ENCODE measurements at places on chromosomes 3 and 15. TPM values are rescaled to one million over a fixed set of nuclear protein-coding genes. Genes with fewer than 3 reads are reported as not detected.
A peak's percentile ranks its signal among the peaks of the same experiment; 100 is the strongest.

Gene SLMAP
- total RNA-seq: 44.8 TPM

Gene MINAR1
- total RNA-seq: 3.8 TPM

Gene MASP1
- total RNA-seq: not detected

Gene GABRR3
- not detected for total RNA-seq

Gene BCHE
- total RNA-seq: 0.11 TPM

Gene CCDC54
- total RNA-seq: not detected

Gene DNAJA4
- total RNA-seq: not detected

Gene FOXB1
- total RNA-seq: not detected

Gene DGKG
- 0.14 TPM for total RNA-seq

Gene SPINK8
- total RNA-seq: not detected

DNA sequence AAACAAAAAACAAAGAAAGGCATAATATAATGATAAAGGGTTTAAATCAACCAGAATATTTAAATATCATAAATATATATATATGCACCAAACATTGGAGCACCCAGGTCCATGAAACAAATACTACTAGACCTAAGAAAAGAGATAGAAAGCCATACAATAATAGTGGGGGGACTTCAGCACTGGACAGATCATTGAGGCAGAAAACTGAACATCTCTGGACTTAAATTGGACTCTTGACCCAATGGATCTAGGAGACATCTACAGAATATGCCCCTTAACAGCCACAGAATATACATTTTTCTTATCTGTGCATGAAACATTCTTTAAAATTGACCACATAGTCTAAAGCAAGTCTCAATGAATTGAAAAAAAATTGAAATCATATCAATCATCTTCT, 48.7 kb upstream of the CD96 start:
- H3K27me3 ChIP-seq: no peaks in the 10 kb centered on the region
- H3K27ac ChIP-seq: no peak overlapping the region
- H3K36me3 ChIP-seq: no peaks in the 10 kb centered on the region
- no peak for DNase-seq
- H3K4me3 ChIP-seq: no peak overlapping the region

DNA sequence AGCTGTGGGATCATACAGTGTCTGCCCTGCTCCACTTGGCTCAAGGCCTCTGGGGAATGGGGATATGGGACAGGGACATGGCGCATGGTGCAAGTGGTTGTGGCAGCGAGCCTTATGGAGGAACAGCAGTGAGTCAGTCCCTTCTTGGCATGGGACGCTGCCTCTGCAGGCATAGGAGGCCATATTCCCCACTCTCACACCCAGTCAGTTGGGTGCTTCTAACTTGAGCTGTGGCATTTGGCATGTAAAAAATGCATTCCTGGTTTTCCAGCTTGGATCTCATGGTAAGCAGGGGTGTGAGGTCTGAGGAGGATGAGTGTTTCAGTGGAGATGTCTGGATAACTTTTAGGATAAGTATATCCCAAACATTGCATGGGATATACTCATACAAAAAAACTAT, 31.6 kb upstream of the UBE2Q2 start:
- no peaks in the 10 kb centered on the region for H3K27me3 ChIP-seq
- no peak overlapping the region for H3K4me3 ChIP-seq
- DNase-seq: no peak

- H3K27ac ChIP-seq: peak overlapping the region; percentile 78
- no peaks in the 10 kb centered on the region for H3K36me3 ChIP-seq
- DNase-seq: peak; percentile 70
- H3K27me3 ChIP-seq: no peaks in the 10 kb centered on the region
Observed at GRCh38 chr3:55604402-55604801, 117.3 kb upstream of the WNT5A start.

DNA sequence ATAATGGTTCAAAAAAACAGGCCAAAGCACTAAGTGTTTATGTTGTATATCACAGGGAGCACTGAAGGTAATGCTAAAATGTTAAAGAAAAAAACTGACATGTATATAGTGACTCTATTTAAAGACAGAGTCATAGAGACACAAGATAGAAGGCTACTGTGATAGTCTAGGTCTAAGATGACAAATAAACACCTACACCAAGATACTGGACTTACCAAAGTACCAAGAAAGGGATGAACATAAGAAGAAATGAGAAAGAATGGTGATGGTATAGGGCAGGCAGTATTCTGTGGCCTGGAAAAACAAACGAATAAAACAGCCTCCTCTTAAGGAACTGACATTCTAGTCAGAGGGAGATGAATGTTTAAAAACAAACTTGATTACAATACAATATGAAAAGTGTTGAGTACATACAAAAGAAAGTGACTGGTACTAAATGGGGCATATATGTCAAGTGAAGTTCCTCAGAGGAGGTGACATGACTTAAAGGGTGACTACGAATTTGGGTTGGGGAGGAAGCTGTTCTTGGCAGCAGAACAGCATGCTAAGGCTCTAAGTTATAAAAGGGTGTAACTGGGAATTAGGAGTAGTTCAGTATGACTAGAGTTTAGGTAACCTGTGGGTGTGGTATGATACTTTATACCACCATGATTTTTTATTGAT, 5.9 kb downstream of the ABHD10 start:
- no peak overlapping the region for H3K27ac ChIP-seq
- DNase-seq: no peak
- H3K36me3 ChIP-seq: peaks cover 37% of the 10 kb centered on the region
- no peak overlapping the region for H3K4me3 ChIP-seq

GRCh38 chr3:184602372-184603150, 41.0 kb downstream of the EPHB3 start:
- no peak overlapping the region for H3K4me3 ChIP-seq
- H3K27ac ChIP-seq: no peak overlapping the region
- H3K36me3 ChIP-seq: no peaks in the 10 kb centered on the region
- no peaks in the 10 kb centered on the region for H3K27me3 ChIP-seq
- H3K4me1 ChIP-seq: no peaks in the 10 kb centered on the region
- no peak for DNase-seq

DNA sequence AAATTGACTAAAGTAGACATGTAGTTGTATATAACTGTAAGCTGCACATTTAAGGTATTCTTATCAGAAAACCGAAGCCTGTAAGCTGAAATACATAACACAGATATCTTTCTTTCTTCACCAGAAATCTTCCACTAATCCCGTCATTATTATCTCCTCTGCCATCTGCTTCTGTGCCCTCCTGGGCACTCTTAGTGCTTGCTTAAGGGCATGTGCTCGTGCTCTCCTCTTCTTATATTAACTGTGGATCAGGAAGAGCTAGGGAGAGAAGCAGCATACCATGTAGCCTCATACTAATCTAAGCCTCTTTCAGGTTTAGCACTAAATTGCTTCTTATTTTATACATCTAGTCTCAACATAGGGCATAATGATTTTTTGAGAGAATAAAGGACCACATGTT, 60.8 kb downstream of the RIOX2 start:
- H3K36me3 ChIP-seq: no peaks in the 10 kb centered on the region
- H3K4me3 ChIP-seq: no peak overlapping the region
- H3K27me3 ChIP-seq: no peaks in the 10 kb centered on the region
- H3K4me1 ChIP-seq: peaks cover 6% of the 10 kb centered on the region

GRCh38 chr15:29593111-29593510, 229.2 kb downstream of the TJP1 start:
- H3K4me3 ChIP-seq: no peak overlapping the region
- DNase-seq: no peak
- no peaks in the 10 kb centered on the region for H3K4me1 ChIP-seq
- H3K36me3 ChIP-seq: no peaks in the 10 kb centered on the region
- no peak overlapping the region for H3K27ac ChIP-seq

GRCh38 chr3:10280177-10280529, 12.6 kb downstream of the GHRL start:
- peaks cover 33% of the 10 kb centered on the region for H3K36me3 ChIP-seq
- H3K27me3 ChIP-seq: no peaks in the 10 kb centered on the region
- H3K4me3 ChIP-seq: no peak overlapping the region
- H3K27ac ChIP-seq: no peak overlapping the region
- H3K4me1 ChIP-seq: peaks cover 1% of the 10 kb centered on the region

GRCh38 chr15:91942720-91943394, 89.3 kb downstream of the SLCO3A1 start:
- H3K27me3 ChIP-seq: no peaks in the 10 kb centered on the region
- H3K4me3 ChIP-seq: no peak overlapping the region

GRCh38 chr3:149613988-149614387, 43.8 kb downstream of the WWTR1 start:
- H3K4me3 ChIP-seq: no peak overlapping the region
- DNase-seq: no peak
- no peak overlapping the region for H3K27ac ChIP-seq
- H3K4me1 ChIP-seq: no peaks in the 10 kb centered on the region

GRCh38 chr15:51775967-51776816, 24.8 kb downstream of the TMOD2 start:
- no peaks in the 10 kb centered on the region for H3K4me1 ChIP-seq
- H3K27ac ChIP-seq: no peak overlapping the region
- no peak overlapping the region for H3K4me3 ChIP-seq
- no peaks in the 10 kb centered on the region for H3K36me3 ChIP-seq
- peak; percentile 81 for DNase-seq
- no peaks in the 10 kb centered on the region for H3K27me3 ChIP-seq

GRCh38 chr3:194465920-194466570, 20.8 kb downstream of the ATP13A3 start:
- no peak overlapping the region for H3K4me3 ChIP-seq
- DNase-seq: no peak
- no peaks in the 10 kb centered on the region for H3K27me3 ChIP-seq
- H3K27ac ChIP-seq: no peak overlapping the region
- peaks cover 45% of the 10 kb centered on the region for H3K4me1 ChIP-seq

DNA sequence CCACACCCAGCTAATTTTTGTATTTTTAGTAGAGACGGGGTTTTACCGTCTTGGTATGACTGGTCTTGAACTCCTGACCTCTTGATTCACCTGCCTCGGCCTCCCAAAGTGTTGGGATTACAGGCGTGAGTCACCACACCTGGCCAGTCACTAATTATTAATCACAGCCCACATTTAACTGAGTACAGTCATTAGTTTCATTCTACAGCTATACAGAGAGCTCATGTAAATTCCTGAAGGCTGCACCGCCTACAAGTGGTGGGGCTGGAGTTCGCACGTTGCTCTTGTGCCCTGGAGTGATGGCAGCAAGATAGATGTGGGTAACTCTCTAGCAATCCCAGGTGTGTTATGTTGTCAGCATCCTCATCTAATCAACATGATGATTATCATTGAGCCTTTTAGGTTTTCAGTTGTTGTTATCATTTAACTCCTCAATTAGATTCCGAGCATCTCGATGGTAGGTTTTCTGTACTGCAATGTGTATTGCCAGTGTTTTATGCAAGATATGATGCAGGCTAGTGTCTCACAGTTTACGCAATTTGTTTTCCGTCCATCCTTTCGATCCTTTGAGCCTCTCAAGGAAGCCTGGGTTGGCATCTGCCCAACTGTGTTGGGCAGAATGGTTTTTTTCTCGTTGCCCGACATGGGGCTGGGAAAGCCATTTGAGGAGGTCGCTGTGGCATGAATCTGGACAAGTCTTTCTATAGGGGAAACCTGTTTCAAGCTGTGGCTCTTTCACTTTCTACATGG, 216.3 kb downstream of the LPP start:
- H3K27ac ChIP-seq: no peak overlapping the region
- no peak overlapping the region for H3K4me3 ChIP-seq
- H3K4me1 ChIP-seq: peaks cover 3% of the 10 kb centered on the region
- no peaks in the 10 kb centered on the region for H3K27me3 ChIP-seq

- H3K4me1 ChIP-seq: peaks cover 5% of the 10 kb centered on the region
- no peak overlapping the region for H3K4me3 ChIP-seq
- H3K36me3 ChIP-seq: peaks cover 67% of the 10 kb centered on the region
- H3K27ac ChIP-seq: no peak overlapping the region
- H3K27me3 ChIP-seq: no peaks in the 10 kb centered on the region
Observed at GRCh38 chr15:43854801-43855200, 28.0 kb downstream of the WDR76 start.

DNA sequence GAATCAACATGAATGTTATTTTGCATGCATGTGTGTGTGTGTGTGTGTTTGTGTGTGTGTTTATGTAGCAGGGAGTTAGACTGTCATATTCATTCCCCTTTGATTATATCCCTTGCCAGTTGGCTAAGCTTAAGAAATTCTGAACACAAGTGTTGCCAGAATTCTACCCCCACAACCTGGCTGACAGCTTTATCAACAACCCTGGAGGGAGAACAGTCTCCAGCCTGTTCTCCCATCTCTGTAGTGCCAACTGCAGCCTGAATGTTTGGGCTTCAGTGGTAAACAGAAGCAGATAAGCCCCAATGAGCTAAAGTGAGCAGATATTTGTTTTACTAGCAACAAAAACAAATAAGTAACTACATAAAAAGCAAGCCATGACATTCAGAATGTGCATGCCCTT, 162.6 kb upstream of the ABI3BP start:
- no peak overlapping the region for H3K27ac ChIP-seq
- H3K36me3 ChIP-seq: no peaks in the 10 kb centered on the region
- no peaks in the 10 kb centered on the region for H3K4me1 ChIP-seq
- DNase-seq: no peak

DNA sequence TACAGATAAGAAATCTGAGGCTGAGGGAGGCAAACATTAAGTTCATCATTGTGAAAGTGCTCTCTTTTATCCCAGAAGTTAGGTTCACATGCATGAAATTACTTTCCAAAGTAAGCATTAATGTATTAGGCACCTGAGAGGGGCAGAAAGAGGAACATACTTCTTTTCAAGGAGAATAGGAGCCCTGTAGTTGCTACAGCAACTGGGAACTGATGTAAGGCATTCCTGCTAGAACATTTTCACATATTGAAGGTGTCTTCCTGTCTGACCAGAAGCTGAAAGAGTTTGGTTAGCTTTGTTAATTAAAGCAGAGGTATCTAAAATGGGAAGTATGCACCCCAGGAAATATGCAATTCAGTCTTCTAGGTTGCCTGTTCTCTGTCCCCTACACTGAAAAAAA, 65.5 kb upstream of the ZBTB20 start:
- DNase-seq: no peak
- H3K27me3 ChIP-seq: no peaks in the 10 kb centered on the region
- H3K36me3 ChIP-seq: no peaks in the 10 kb centered on the region
- H3K27ac ChIP-seq: no peak overlapping the region

DNA sequence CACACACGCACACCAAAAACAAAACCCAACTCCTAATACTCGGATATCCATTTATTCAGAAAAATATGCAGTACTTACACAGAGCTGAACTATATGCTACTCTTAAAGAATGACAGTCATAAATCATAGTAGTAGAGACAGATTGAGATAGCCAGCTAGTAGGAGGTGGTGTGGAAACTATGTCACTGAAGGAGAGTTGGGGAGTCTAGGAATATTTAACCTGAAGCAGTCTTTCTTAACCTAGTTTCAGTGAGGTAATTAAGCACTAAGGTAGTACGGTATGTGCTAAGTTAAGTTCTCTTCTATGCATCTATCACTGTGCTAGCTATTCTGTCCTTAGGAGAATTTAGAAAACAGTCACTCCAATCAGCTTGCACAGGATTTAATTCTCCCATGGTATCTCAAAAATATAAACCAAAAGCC, 54.2 kb downstream of the ANKRD28 start:
- peaks cover 14% of the 10 kb centered on the region for H3K36me3 ChIP-seq
- DNase-seq: no peak
- H3K27me3 ChIP-seq: no peaks in the 10 kb centered on the region
- no peak overlapping the region for H3K4me3 ChIP-seq

GRCh38 chr3:139491966-139492365, 15.7 kb upstream of the RBP2 start:
- no peak for DNase-seq
- H3K4me3 ChIP-seq: no peak overlapping the region
- no peaks in the 10 kb centered on the region for H3K4me1 ChIP-seq
- no peaks in the 10 kb centered on the region for H3K27me3 ChIP-seq
- H3K36me3 ChIP-seq: no peaks in the 10 kb centered on the region
